Stimulated activated CD8-positive, alpha-beta memory T cell treated with anti-CD3 and anti-CD28 coated beads, Interleukin-15, amount 100 ng/mL, for 24 hours (primary cell): ENCODE measurements at places on chromosomes 2 and 18.

- DNase-seq: no peak
Measured at GRCh38 chr2:240996161-240996833, 2.1 kb upstream of the SNED1 start.

- DNase-seq: no peak
Measured at GRCh38 chr2:85717308-85718008, 23.3 kb downstream of the GNLY start.

- no peak for DNase-seq
Measured at GRCh38 chr2:192146069-192147015, 48.4 kb downstream of the TMEFF2 start.

DNA sequence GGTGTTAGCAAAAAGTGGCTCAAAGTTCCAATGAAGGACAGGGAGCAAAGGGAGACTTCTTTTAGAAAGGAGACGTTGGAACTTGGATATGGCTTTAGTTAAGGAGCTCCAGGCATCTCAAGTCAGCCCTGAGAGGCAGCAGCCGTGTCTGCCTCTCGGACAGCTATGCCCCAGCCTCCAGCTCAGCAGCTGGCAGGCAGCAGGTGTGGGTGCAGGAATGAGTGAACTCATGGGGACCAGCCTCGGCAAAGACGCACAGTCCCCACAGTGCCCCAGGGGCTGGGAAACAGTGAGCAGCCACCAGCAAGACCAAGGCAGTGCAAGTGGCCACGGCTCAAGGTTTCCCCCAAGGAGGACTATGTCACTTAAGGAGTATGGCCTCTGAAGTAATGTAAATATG is 1.6 kb upstream of the LRRFIP1 start:
- no peak for DNase-seq
